HL-60 (cell line): ENCODE measurements at places on chromosomes 12 and 14.

GRCh38 chr12:24044941-24045703 is 95.7 kb upstream of the SOX5 start:
- DNase-seq: no peak

DNA sequence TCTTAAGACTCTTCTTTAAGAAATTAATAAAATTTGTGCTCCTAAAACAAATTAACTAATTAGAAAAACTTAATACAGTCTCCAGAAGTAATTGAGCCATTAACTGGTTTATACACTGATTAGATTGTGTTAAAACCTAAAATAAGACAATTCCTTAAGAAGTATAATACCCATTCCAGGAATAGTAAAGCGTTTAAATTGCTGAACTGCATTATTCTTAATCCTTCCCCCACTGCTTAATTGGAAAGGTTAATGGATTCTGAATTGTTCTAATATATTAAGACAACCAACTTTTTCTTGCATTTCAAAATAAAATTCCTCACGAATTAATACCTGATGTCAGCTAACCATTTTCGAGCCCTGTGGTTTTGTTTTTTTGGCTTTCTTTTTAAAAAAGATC is 128.4 kb downstream of the KICS2 start:
- DNase-seq: no peak

DNA sequence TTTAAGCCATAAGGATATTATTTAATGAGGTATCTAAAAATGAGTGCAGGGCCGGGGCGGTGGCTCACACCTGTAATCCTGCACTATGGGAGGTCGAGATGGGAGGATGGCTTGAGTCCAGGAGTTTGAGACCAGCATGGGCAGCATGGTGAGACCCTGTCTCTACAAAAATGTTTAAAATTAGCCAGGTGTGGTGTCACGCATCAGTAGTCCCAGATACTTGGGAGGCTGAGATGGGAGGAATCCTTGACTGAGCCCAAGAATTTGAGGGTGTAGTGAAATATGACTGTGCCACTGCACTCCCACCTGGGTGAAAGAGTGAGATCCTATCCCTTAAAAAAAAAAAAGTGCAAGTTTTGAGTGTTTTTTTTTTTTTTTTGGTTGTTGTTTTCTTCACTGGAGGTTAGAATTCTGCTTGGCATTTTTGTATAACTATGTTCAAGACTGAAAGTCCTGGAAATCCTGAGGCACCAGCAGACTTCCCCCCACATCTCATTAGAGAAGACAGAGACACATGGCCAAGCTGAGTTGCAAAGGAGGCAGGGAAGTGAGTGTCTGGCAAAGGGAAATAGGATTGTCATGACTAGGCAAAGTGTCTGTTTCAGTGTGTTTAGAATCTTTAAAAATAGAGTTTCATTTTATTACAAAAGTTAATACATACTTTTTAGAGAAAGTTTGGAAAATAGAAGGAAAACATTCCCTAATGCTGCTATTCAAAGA is 53.5 kb upstream of the DUSP6 start:
- DNase-seq: no peak

- no peak for DNase-seq
These were observed 4.1 kb downstream of the MAP1LC3B2 start for GRCh38 chr12:116563262-116563661.

- DNase-seq: no peak
These were observed 630.0 kb upstream of the TBX3 start for GRCh38 chr12:115313929-115314328.

- no peak for DNase-seq
These were observed 66.8 kb upstream of the VRK1 start for GRCh38 chr14:96730386-96730785.
